HCEC 1CT (cell line): ENCODE measurements at places on chromosomes 7 and 10.

- no peak for DNase-seq
Measured at GRCh38 chr7:98483276-98483963, 82.5 kb upstream of the BAIAP2L1 start.

- peak; percentile 70 for DNase-seq
Measured at GRCh38 chr7:19133886-19134285, 11.3 kb downstream of the FERD3L start.

DNA sequence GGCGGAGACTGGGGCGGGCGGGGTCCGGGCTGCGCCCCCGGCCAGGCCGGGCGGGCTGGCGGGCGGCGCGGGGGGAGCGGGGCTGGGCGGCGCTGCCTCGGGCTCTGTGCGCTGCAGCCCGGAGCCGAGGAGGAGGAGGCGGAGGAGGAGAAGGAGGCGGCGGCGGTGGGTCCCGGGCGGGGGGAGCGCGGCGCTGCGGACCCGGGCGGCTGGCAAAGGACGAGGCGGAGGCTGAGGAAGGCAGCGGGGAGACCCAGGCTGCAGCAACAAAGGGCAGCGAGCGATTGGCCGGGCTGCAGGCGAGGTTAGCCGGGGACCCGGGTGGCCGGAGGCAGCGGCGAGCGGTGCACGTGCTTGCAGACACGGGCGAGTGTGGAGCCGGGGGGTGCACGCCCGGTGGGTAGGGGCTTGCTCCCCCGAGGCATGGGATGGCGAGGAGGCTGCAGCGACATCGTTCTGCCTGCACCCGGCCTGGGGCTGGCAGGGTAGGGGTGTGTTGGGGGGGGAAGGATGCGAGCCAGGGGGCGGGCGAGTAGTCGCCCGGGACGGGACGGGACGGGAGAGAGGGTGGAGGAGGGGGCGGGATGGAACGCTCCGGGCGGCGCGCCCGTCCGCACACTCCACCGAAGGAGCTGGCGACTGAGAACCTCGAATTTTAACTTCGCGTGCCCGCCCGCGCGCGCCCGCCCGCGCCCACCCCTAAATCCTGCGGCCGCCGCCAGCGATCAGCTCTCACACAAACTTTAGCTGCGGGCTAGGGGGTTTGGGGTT is 844 bp upstream of the KAT6B start:
- DNase-seq = peak; percentile 24

DNA sequence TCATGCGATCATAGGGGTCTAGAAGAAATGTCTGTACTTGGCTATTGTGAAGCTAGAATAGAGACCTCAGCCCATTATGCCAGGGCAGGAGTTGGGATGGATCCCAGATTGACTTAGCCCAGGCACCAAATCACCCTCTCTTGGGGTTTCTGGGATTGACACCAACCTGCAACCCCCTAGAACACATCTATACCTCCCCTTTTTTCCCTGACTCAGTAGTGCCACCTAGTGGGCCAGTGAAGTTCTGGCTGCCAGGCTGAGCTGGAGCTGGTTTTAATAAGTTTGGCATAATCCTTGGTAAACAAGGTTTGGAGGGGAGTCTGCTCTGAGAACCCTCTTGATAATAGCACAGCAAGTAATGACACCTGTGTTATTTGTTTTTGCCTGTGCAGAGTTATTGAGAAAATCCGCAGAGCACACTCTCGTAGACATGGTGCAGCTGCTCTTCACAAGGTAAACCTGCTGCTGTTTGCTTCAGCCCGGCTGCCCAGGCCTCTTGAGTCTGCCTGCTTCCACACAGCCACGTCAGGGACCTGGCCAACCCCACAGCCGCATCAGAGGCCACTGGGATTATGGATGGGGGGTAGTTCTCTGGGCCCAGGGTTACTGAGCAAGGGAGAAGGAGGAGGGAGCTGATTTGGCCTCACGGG is 43.3 kb upstream of the NFKB2 start:
- DNase-seq = peak; percentile 46

DNA sequence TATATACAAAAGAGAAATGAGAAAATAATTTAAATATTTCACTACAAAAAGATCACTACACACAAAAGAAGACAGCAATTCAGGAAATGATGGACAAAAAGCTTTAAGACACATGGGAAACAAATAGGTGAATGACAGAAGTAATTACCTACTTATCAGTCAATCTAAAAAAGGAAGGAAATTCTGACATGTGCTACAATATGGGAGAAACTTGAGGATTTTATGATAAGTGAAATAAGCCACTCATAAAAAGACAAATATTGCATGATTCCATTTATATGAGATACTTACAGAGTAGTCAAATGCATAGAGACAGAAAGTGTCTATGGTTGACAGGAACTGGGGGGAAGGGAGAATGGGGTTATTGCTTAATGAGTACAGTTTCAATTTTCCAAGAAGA is 339.2 kb downstream of the CALN1 start:
- DNase-seq = no peak

DNA sequence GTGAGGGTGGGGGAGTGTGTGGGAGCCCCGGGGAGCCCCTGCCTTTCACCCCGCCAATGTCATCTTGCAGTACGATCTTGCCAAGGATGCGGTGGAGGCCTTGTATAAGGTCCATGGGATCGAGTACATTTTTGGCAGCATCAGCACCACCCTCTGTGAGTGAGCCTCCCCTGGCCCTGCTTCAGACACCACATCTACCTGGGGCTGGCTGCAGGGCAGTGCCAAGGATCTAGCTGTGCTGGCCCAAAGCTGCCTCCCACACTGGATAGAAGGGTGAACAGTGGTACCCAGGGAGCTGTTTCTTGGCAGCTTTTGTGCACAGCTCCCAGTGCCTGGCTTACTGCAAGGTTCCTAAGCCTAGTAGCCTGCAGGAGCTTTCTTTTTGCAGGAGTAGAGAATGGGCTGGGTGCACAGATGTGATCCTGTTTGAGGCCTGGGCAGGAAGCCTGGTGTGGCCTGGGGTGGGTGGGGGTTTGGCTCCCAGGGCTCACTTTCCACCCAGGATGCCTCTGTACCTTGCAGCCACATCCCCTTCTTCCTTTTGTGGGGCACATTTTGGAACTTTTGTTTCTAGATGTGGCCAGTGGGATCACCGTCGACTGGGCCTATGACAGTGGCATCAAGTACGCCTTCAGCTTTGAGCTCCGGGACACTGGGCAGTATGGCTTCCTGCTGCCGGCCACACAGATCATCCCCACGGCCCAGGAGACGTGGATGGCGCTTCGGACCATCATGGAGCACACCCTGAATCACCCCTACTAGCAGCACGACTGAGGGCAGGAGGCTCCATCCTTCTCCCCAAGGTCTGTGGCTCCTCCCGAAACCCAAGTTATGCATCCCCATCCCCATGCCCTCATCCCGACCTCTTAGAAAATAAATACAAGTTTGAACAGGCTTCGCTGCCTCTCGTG is 12.2 kb upstream of the CPA1 start:
- no peak for DNase-seq
